ENCODE measurements at places on chromosomes 4 and X. TPM values are rescaled to one million over a fixed set of nuclear protein-coding genes. Genes with fewer than 3 reads are reported as not detected.

The CENPVL2 gene
- total RNA-seq, result not detected

The CLGN gene
- total RNA-seq, result 1.00 TPM

GRCh38 chrX:74179499-74179898, 124.5 kb upstream of the ZCCHC13 start:
- no peak for DNase-seq

GRCh38 chrX:7143076-7143475, 4.4 kb upstream of the STS start:
- no peak for DNase-seq

The CXCL8 gene
- total RNA-seq, result 12.6 TPM

The H2BW2 gene
- not detected for total RNA-seq

- no peak for DNase-seq
Measured at GRCh38 chrX:18465051-18465450, 39.6 kb downstream of the CDKL5 start.

DNA sequence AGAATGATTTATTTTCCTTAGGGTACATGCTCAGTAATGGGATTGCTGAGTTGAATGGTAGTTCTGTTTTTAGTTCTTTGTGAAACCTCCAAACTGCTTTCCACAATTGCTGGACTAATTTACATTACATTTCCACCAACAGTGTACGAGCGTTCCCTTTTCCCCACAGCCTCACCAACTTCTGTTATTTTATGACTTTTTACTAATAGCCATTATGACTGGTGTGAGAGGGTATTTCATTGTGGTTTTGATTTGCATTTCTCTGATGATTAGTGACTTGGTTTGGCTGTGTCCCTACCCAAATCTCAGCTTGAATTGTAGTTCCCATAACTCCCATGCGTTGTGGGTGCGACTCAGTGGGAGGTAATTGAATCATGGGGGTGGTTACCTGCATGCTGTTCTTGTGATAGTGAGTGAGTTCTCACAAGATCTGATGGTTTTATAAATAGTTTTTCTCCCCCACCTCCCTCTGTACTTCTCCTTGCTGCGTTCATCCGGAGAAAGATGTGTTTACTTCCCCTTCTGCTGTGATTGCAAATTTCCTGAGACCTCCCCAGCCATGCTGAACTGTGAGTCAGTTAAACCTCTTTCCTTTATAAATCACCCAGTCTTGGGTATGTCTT, 95.1 kb downstream of the GBA3 start:
- no peak for DNase-seq

The UCP1 gene
- total RNA-seq, result not detected

The PNMA5 gene
- total RNA-seq, result not detected

DNA sequence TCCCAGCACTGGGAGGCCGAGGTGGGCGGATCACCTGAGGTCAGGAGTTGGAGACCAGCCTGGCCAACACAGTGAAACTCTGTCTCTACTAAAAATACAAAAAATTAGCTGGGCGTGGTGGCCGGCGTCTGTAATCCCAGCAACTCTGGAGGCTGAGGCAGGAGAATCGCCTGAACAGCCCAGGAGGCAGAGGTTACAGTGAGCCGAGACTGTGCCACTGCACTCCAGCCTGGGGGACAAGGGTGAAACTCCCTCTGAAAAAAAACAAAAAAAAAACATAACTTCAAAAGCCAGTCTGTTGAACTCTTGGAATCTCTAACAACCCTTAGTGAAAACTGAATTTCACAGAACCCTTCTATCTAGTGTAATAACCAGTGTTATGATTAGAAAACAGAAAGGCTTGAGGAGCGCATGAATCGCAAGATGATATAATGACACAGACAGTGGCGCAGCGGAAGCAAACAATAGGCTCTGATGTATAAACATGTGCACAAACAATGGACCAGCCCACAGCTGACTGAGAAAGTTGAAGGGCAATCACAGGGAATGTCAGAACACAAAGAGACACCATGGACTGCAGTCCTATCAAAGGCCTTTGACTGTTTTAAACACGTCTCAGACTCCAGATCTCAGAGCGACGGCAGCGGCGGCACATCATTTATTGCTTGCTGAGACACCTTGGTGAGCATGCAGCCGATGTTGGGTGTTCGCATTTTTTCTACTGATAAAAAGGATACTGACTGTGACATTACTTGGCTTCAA, 81.6 kb downstream of the NSUN7 start:
- DNase-seq, result no peak

The PTTG2 gene
- not detected for total RNA-seq

- peak; percentile 44 for DNase-seq
Measured at GRCh38 chr4:55545151-55545550, 1.6 kb downstream of the CLOCK start.

The HAUS7 gene
- 46.4 TPM for total RNA-seq

DNA sequence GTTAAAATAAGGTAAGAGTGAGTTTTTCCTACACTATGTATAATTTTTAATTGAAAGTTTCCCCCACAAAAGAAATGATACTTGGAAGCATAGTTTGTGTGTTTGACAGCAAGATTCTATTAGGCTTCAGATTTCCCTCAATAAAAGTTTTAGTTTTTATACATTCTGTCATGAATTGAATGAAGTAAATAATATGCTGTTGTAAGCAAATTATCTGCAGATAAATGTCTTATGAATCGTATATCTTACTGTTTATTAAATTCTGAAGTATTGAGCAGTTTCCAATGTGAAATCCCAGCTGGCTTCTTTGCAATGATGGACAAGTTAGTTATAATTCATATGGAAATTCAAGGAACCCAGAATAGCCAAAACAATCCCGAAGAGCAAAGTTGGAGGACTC, 33.5 kb downstream of the RS1 start:
- no peak for DNase-seq

DNA sequence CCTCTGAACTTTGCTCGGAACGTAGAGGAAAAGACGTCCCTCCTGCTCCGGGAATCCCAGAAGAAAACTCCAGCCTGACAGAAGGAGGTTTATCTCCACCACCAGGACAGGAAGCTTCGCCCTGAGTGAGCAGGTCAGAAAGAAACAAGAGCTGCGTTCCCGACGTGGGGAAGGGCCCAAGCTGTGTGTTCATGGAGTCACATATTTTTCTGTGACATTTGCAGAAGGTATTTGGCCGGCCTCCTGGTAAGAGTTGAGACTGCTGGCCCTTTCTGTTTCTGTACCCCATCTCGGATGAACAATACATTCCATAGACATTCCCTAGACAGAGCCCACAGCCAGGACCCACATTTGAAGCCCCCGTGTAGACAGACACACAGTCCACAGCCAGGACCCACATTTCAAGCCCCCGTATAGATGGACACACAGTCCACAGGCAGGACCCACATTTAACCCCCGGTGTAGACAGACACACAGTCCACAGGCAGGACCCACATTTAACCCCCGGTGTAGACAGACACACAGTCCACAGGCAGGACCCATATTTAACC, 230.8 kb downstream of the SHOX start:
- DNase-seq, result no peak

GRCh38 chrX:51922561-51922960, 29.1 kb downstream of the MAGED1 start:
- no peak for DNase-seq

DNA sequence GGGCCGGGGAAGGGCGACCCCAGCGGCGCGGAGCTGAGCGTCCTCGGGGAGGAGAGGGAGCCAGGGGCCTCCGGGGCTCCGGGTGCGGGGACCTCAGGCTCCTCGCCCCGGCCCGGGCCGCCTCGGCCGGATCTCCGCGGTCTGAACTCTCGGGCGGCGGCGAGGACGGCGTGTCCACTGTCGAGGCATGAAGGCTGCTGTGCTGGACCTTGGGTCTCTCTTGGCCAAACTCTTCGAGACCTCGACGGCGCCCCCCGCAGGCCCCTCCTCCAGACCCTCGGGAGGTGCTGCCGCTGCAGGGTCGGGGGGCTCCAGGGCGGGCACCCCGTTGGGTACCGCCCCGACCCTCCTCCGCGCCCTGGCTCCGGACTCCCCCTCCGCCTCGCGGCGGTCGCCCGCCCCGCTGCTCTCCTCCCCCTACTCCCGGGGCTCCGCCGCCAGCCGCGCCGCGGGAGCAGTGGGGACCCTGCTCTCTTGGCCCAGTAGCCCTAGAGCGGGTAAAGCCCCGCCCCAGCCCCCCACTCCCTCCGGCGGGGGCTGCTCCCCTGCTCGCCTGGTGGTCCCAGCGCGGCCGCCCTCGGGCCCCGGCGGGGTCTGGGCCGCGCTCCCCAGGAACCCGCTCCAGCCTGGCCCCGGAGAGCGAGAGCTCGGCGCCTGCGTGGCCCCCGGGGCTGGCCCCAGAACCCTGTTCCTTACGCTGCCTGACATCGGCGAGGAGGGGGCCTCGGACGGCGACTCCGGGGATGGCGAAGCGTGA, 564 bp downstream of the FAM149A start:
- DNase-seq, result no peak

The ANKRD50 gene
- total RNA-seq, result 68.9 TPM

The PAGE4 gene
- total RNA-seq, result not detected

The SHOX gene
- not detected for total RNA-seq

The RRH gene
- not detected for total RNA-seq
